ENCODE measurements at places on chromosomes 7 and 10.

DNA sequence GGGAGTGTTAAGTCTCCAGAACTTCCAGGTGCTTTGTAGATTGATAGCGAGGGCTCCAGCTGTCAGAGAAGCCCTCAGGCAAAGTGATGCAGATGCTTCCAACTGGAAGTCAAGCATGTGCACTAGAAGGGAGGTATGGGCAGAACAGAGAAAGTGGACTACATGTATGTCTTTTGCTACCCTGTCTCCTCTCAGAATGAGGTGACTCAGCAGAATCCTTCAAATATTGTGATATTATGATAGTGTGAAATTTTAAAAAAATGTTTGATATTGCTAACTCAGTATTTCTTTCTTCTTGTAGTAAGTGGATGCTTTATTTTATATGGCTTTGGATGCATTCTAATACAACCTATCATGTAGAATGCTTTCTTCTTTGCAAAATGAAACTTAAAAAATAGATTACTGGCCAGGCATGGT, 138.9 kb upstream of the SVIL start:
- DNase-seq: no peak

GRCh38 chr7:24763303-24763901, 6.1 kb upstream of the GSDME start:
- DNase-seq: no peak

GRCh38 chr10:71838264-71839211, 12.5 kb downstream of the PSAP start:
- DNase-seq: no peak

GRCh38 chr7:17915168-17915567, 25.1 kb downstream of the SNX13 start:
- DNase-seq: no peak

- DNase-seq: no peak
Observed at GRCh38 chr7:54409917-54410316, 132.3 kb upstream of the VSTM2A start.

GRCh38 chr10:103058034-103058433, 135.0 kb downstream of the NT5C2 start:
- DNase-seq: no peak

- DNase-seq: no peak
Observed at GRCh38 chr7:54728411-54728810, 30.6 kb downstream of the SEC61G start.

DNA sequence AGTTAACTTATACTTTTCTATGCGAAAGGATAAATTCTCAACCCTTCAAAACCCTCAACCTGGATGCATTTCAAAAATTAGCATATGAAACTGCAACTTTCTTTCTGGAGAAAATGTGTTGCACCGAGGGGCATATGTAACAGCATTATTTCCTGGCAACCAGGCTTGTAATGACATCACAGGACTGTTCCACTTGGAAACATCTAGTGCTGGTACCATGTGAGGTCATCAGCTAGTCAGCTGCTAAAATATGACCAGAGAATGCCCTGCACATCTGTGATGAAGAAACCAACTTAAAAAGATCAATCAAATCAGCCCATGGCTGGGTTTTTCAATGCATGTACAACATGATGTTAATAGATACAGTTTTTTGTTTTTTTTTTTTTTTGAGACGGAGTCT, 40.0 kb downstream of the FGFR2 start:
- no peak for DNase-seq

GRCh38 chr7:113119429-113119828, 1.1 kb upstream of the SMIM30 start:
- DNase-seq: no peak

DNA sequence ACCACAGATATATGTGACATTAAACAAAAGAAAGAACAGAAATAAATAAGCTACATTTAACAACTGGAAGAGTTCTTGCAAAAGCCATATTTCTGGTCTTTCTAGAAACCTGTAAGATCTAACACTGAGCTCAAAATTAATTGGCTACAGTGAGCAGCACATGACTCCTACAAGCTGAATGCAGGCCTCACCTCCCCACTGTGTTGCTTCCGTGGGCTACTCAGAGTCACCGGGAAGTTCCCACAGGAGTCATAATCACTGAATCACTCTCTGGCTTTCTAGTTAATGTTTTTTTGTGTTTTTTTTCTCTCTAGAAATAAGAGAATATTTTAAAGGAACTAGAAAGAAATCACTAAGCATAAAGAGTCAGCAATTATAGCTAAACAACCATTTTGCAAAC, 10.2 kb upstream of the MRPS24 start:
- no peak for DNase-seq

DNA sequence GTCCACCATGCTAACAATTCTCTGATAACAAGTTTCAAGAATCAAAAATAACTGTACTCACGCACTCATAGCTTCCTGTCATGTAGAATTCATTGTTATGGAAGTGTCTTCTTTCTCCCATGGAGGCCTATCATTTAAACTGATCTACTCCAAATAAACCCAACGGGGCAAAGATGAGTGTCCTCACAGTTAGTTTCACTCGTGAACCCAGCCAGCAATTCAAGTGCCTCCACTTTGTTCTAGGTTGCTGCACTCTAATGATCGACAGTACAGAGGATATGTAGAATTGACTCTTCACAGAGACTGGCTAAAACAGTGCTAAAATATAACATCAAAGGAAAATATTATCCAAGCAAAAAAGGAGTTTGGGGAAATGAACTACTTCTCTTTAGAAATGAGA, 111.4 kb downstream of the LRRN3 start:
- no peak for DNase-seq

- DNase-seq: peak; percentile 46
Observed at GRCh38 chr10:133350950-133351329, 3.8 kb downstream of the PRAP1 start.

GRCh38 chr7:22433710-22434460, 66.1 kb downstream of the STEAP1B start:
- DNase-seq: no peak

Data from G401 (cell line).